Activated naive CD8-positive, alpha-beta T cell treated with anti-CD3 and anti-CD28 coated beads for 36 hours (primary cell): ENCODE measurements at places on chromosomes 2 and 18.

GRCh38 chr2:129734343-129735034 is 245.0 kb upstream of the RAB6C start:
- no peak for DNase-seq

- DNase-seq, result no peak
These were observed 79.2 kb upstream of the PAPOLG start for GRCh38 chr2:60676706-60677330.

DNA sequence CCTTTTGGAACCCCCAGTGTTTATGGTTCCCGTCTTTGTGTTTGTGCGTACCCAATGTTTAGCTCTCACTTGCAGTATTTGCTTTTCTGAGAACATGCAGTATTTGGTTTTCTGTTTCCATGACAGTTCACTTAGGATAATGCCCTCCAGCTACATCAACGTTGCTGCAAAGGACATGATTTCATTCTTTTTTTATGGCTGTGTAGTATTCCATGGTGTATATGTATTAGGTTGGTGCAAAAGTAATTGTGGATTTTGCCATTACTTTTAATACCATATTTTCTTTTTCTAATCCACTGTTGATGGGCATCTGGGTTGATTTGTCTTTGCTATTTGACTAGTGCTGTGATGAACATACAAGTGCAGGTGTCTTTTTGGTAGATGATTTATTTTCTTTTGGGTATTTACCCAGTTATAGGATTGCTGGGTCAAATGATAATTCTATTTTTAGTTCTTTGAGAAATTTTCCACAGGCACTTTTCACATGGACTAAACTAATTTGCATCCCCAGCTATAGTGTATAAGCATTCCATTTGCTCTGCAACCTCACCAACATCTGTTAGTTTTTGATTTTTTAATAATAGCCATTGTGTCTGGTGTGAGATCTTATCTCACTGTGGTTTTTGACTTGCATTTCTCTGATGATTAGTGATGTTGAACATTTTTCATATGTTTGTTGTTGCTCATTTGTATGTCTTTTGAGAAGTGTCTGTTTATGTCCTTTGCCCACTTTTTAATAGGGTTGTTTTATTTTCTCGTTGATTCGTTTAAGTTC is 63.6 kb downstream of the CERS6 start:
- no peak for DNase-seq

GRCh38 chr2:110107092-110108079 is 8.2 kb downstream of the MALL start:
- DNase-seq, result no peak

DNA sequence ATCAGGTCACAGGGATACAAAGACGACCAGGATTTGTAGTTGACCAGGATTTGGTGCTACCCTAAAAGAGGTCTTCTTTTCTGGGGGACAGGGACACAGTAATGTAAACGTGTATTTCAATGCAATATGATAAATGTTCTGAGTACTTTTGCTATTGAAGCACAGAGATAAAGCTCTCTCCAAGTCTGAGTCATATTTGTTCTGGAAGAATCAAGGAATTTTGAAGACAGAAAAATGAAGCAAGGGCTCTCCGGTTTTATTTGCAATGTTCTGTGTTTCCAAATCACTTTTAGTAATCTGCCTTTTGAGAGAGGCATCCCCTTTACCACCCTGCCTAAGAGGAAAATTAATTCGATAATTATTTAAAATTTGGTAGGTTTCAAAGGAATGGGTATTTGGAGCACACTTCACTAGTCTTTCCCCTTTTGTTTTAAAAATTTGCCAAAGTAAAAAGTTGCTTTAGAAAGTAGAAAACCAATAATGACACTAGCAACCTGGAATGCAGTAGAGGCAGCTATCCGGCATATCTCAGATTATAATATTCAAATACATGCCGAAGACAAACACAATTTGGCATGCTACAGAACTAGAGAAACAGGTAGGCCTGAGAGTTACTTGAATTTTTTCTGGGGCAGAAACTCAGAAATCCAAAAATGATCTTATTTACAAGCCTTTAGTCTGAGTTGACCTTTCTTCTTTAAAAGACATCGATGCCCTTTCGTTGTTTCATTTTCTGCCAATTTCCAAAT is 82.7 kb downstream of the MREG start:
- no peak for DNase-seq

GRCh38 chr2:32668254-32668653 is 40.4 kb downstream of the TTC27 start:
- DNase-seq, result no peak

DNA sequence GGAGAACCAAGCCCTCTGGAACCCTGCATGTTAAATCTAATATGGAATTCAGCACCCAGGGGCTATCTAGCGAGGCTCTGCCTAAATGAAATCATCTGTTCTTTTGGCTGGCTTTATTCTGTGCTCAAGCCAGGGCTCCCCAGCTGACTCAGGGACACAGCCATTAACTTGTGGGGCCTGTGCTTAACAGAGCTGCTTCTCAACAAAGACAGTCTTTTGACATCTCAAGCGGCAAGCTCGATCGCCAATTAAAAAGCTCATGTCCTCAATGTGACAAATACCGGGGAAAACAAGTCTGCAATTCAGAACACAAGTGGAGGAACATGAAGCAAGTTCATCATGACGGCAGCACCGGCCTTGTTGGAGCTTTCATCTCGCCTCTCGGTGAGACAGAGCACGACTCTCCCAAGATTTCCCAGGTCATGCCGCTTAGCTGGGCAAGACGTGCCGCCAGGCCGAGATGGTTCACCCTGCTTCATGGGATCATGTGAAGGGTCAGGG is 64.9 kb downstream of the KLHL29 start:
- DNase-seq, result no peak

GRCh38 chr18:59062643-59063006 is 77.1 kb upstream of the SEC11C start:
- DNase-seq, result no peak

DNA sequence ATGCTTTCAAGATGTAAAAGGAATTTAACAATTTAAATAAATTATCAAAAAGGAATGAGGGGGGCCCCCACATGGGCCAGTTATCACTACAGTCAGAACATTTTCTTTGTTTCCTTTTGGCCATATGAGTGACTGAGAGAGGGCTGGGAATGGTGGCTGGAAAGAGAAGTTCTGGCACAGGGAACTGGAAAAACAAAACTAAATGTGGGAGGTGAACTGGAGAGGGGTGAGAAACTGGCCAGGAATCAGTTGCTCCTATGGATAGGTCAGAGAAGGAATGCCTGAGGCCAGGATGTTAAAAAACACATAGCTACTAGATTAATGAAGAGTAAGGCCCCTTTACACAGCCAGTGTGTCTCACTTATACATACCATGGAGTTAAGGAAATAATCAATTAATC is 121.0 kb downstream of the RBMS1 start:
- no peak for DNase-seq
